LHCN-M2 (cell line): ENCODE measurements at places on chromosomes 2 and 18. TPM values are rescaled to one million over a fixed set of nuclear protein-coding genes. Genes with fewer than 3 reads are reported as not detected.

DNA sequence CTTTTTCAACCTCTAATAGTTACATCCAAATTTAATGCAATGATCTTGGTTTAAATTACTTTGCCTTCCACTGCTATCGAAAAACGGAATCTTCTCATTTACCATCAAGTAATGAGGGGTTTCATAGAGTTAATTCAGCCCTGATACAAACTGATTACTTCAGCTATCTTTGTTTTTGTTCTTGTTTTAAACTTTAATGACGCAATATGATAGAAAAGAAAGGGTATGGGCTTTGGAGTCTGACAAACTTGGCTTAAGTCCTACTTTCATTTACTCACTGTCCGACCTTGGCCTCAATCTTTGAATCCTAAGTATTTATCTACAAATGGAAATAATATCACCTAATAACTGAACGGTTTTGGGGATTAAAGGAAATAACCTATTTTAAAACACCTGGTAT, 16.1 kb downstream of the ADAM17 start:
- peak; percentile 30 for DNase-seq

DNA sequence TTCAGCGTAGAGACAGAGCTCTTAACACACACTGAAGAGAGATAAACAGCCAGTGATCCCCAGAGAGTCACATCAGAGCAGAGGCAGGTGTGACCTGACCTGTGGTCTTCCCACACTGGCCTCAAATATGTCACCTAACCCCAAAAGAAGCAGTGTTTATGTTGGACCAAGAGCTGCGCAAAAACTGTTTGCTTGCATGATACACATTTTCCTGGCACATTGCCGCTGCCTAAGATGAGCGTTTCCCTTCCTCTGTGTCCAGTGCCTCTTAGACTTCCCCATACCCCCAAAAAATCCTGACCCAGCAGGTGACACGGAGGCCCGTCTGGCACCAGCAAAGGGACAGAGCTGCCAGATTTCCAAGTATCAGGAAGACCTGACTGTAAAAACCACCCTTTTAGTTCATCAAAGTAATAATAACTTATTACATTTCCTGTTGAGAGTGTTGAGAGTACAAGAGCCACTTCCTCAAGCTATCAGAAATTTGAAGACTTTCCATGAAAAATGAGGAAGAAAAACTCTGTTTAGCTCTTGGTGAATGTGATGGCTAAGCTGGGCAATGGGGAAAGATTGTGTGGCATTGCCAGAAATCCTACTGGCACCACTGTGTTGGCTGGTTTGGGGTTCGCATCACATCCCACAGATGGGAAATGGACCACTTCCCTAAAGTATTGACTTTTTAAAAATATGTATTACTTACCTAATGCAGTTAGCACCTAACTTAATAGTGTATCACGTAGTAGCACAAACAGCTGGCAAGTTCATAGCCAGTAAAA, 6.7 kb downstream of the TNFRSF11A start:
- DNase-seq = peak; percentile 32

DNA sequence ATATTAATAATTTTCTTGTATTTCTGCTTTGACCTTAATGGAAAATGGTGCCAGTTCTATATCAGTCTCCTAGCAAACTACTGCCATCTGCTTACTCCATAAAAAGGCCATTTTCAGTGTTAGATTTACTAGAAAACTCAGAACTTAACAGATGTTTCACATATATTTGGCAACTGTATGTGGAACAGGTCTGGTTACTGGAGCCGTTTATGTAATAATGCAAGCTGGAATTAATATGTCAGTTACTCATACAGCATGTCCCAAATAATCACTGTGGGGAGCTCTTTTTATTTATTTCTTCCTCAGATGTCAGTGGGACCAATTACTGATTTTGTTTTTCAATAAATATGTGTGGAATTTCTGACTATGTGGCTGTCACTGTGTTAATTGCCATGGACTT, 1247.6 kb downstream of the CNTNAP5 start:
- no peak for DNase-seq

The HMSD gene
- not detected in 2 replicates for total RNA-seq

DNA sequence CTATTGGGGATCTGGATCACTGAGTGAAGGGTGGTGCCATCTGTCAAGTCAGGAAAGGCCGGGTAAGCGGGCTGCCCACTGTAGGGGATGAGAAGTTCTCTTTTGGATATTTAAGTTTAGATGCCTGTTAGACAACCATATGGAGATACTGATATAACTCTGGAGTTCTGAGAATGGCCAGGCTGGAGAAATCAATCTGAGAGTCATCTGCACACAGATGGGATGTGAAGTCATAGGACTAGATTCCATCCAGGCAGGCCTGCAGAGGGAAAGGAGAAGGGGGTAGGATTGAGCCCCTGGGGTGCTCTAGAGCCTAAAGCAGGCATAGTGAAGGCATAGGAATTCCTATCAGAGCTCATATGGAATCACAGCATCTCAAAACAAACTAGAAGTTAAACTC, 30.1 kb downstream of the SPRED2 start:
- no peak for DNase-seq

The FTCDNL1 gene
- total RNA-seq = 0.75 and 0.77 TPM in 2 replicates

- no peak for DNase-seq
These were observed 312.3 kb upstream of the KCNJ3 start for GRCh38 chr2:154386186-154386585.

The CDH2 gene
- total RNA-seq = 30.3 and 31.1 TPM in 2 replicates

DNA sequence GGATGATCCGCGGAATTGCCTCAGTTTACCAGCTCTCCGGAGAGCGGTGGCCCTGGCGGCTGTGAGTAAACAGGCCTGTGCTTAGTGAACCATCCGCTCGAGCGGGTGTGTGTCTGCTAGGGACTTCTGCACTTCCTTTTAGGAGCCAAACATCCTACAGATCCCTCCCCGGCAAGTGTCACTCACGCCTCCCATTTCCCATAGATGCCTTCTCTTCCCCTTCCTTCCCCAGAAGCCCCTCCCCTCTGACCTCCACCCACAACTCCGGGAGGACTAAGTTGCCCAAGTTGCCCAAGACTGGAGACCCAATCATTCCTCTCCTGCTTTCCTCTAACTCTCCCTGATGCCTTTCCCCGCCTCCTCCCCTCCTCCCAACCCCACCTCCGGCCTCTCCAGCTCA, 2.9 kb downstream of the C1QL2 start:
- DNase-seq = no peak

GRCh38 chr18:6882401-6882800, 152.9 kb downstream of the ARHGAP28 start:
- no peak for DNase-seq

DNA sequence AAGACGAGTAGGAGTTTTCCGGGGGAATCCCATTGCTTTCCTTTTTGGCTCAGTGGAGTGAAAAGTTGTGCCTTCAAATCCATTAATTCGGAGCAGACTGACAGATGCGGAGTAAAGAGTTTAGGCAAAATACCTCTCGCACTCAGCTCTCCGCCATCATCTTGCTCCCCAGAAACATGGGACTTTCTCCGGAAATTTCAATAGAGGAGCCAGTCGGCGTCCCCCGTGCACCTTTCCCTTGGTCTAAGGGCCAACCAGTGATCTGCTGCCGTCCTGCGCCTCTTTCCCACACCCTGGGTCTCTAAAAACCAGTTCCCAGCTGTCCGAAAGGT, 318 bp downstream of the TYW5 start:
- no peak for DNase-seq

DNA sequence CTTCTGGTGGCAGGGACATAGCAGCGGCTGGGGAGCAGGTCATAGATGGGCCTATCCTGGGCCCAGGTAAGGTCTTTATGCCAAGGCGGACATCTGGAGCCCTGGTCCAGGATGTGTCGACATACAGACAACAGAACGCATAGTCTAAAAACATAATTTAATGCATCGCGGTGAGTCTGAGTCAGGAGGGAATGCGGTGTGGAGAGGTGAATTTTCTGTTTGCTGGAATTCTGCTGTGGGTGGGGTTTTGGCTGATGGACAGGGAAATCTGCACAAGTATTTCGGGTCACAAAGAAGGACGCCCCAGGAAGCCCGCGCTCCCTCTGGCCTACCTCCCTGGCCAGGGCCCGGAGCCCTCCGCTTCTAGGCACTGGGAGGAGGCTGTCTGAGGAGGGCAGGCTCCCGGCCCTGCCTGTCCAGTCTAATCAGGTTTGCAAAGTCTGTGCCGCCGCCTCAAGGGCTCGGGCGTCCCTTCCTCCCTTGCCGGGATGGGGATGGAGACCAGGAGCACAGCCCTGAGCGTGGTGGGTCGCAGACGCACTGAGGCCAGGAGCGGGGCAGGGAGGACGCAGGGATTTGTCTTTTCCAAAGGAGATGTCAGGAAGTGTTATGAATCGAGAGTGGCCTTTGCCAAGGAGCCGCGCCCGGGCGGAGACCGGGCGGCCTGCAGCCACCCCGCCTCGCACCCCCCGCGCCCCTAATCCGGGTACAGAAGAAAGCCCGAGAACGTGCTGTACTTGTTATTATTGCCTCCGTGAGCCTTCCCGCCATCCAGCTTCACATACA, 2.3 kb downstream of the C1QL2 start:
- no peak for DNase-seq

DNA sequence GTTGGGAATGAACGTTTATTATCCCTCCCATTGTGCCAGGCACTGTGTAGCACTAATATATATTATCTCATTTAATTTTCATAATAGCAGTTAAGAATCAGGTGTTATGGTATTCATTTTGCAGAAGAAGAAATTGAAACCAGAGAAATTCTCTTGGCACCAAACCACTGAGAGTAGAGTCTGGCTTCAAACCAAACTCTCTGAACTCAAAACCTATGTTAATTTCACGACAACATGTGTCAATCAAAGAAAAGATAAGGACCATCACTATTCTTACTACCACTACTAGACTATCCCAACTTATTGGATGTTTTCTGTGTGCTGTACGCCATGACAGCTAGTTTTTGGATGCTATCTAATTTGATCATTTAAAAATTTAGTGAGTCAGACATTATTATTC, 24.1 kb upstream of the ZEB2 start:
- DNase-seq = no peak

The TXNDC2 gene
- 0.32 and 0.63 TPM in 2 replicates for total RNA-seq

DNA sequence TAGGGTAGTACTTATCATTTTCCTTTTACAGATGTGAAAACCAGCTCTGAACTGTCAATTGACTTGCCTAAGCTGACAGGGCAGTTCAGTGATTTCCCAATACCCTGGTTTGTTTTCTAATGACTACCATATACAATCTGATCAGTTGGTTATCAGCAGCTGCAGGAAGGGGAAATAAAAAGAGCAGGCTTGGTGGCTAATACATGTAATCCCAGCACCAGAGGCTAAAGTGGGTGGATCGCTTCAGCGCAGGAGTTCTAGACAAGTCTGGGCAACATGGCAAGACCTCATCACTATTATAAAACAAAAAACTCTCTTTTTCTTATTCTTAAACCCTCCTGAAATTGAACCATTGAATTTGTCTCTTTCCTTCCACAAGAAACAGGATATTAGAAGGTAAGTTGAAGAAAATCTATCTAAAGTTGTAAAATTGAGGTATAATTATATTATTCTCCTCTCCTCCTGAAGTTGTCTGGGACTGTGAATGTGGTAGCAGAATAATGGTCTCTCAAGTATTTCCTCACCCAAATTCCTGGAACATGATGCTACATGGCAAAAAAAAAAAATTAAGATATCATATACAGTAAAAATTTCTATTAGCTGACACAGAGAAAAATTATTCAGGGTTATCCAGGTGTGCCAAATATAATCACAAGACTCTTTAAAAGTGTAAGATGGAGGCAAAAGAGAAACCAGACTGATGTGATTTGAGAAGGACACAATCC, 1441.6 kb downstream of the SUCLG1 start:
- peak; percentile 14 for DNase-seq

The TRABD2A gene
- total RNA-seq = 9.7 and 14.8 TPM in 2 replicates

The CKAP2L gene
- total RNA-seq = 23.9 and 33.2 TPM in 2 replicates

- no peak for DNase-seq
These were observed 107.4 kb downstream of the TMEM200C start for GRCh38 chr18:5787936-5788335.

The DNAJC5G gene
- not detected in 2 replicates for total RNA-seq

- no peak for DNase-seq
These were observed 143.9 kb downstream of the L3MBTL4 start for GRCh38 chr18:6270771-6271216.

DNA sequence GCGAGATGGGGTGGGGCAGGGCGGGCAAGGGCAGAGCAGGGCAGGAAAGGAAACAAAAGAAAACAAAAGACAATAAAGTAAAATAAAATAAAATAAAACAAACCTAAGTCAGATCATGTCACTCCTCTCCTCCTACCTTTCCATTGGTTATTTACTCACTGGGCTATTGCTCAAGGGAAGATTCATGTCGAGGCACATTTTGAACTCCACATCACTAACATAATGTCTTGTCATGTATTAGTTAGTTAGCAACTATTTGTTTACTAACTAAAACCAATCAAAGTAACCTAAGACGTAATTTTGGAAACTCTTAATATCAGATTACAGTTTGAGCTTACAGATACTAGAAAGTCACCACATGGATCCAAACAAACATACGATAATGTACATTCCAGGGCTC, 2.2 kb downstream of the C1D start:
- DNase-seq = no peak

The OR6B2 gene
- total RNA-seq = not detected in 2 replicates

The KCNIP3 gene
- 0.19 and 0.29 TPM in 2 replicates for total RNA-seq

- DNase-seq = no peak
These were observed 466.1 kb upstream of the HS6ST1 start for GRCh38 chr2:128784626-128785306.

The DSG4 gene
- not detected in 2 replicates for total RNA-seq

The SLC5A7 gene
- total RNA-seq = not detected in 2 replicates

GRCh38 chr2:159904959-159905305, 106.9 kb upstream of the CD302 start:
- no peak for DNase-seq

The HOXD9 gene
- 0.06 TPM in 1 of 2 replicates, not detected in the other for total RNA-seq

GRCh38 chr2:174004905-174005605, 39.9 kb upstream of the SP3 start:
- peak; percentile 72 for DNase-seq

The FBXO36 gene
- 3.1 TPM in 2 replicates for total RNA-seq

DNA sequence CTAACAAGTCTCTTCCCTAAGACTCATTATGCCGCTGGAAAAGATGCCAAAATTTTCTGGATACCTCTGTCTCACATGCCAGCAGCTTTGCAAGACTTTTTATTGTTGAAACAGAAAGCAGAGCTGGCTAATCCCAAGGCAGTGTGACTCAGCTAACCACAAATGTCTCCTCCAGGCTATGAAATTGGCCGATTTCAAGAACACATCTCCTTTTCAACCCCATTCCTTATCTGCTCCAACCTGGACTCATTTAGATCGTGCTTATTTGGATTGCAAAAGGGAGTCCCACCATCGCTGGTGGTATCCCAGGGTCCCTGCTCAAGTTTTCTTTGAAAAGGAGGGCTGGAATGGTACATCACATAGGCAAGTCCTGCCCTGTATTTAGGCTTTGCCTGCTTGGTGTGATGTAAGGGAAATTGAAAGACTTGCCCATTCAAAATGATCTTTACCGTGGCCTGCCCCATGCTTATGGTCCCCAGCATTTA, 26.3 kb downstream of the DHRS9 start:
- peak; percentile 79 for DNase-seq

The MYO3B gene
- total RNA-seq = 0.06 TPM in 2 replicates

The DUSP19 gene
- total RNA-seq = 2.8 and 3.5 TPM in 2 replicates

The PPM1G gene
- 117 and 120 TPM in 2 replicates for total RNA-seq

- peak; percentile 38 for DNase-seq
These were observed 175.1 kb downstream of the NCK2 start for GRCh38 chr2:105919826-105920225.

- no peak for DNase-seq
These were observed 267.8 kb upstream of the EPAS1 start for GRCh38 chr2:46029332-46029811.

- DNase-seq = no peak
These were observed 91.8 kb downstream of the PLEKHM3 start for GRCh38 chr2:207933396-207934065.

GRCh38 chr2:202689898-202690297, 55.1 kb downstream of the FAM117B start:
- no peak for DNase-seq
